ENCODE measurements at places on chromosomes 4 and X. TPM values are rescaled to one million over a fixed set of nuclear protein-coding genes. Genes with fewer than 3 reads are reported as not detected.

GRCh38 chr4:121454251-121454979 lies 73.6 kb upstream of the QRFPR start:
- no peak for DNase-seq

- no peak for DNase-seq
These were observed 600.0 kb downstream of the BCOR start for GRCh38 chrX:39497702-39498265.

- DNase-seq, result no peak
These were observed 10.9 kb downstream of the TMA16 start for GRCh38 chr4:163505374-163505773.

GRCh38 chr4:40434126-40434687 lies 99.1 kb downstream of the CHRNA9 start:
- DNase-seq, result no peak

DNA sequence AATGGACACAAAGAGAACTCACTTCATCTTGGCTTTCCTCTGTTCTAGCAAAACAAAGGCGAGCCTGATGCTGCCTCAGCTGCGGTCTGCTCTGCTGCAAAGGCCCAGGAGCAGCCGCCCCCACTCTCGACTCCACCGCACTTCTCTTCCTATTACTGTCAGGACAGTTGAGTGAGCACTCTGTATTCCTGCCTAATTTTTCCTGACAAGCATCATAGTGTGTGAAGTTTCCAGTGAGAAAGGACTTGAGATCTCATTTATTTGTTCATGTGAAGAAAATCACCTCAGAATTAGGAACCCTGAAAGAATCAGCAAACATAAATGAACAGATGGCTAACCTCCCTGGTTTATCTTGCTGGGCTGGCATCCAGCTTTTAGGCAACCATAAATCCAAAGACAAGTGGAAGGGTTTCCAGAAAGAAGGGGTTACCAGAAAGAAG lies 15.6 kb downstream of the SCARB2 start:
- peak; percentile 32 for DNase-seq

MED28 gene
- polyA plus RNA-seq, result 30.6 TPM

DGKK gene
- polyA plus RNA-seq, result not detected

DNA sequence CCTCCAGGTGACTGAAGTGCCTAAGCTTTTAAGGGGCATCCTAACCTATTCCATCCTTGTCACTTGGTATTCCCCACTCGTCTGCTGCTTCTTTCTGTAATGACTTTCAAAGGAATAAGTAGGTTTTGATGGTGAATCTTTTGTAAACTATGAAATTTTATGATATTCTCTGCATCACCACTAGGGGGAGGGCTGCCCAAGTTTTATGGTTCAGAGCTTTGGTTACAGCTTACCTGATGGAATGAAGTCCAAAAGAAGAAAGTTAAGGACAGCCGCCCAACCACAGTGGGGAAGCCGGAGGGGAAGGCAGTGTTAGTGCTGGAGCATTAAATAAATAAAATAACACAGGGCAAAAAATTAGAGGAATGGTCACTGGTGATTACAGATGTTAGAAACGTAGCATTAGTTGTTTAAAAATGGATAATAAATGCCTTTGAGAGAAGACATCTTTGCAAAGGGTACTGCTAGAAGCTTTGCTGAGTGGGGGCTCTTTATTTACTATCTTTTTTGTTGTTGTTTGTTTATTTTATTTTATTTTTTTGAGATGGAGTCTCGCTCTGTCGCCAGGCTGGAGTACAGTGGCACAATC lies 204.9 kb downstream of the GBA3 start:
- DNase-seq, result no peak

Measured in AG04450 (cell line).